ENCODE measurements at places on chromosomes 2 and 18.

DNA sequence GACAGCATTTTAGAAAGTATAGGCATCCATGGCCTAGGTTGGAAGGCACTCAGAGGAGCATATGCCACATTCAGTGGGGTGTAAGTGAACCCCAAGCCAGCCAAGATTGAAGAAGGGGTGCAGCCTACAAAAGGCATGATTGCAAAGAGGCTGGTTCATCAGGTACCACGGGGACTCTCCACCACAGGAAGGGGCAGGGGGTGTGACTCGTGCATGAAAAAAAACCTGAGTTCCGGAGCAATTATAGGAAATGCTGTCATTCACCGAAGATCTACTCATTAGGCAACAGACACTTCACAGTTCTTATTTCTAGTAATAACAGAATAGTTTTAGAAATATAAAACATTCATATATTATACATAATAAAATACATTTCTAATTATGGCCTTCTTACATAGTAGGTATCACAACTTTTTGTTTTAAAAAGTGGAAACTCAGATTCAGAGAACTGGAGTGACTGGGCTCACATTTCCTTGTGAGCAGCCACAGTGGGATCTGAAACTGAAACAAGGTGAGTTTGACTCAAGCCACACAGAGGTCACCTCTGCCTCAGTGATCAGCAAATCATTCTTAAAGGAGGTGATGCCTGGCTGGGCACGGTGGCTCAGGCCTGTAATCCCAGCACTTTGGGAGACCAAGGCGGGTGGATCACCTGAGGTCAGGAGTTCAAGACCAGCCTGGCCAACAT lies 188.4 kb upstream of the GYPC start:
- no peak for DNase-seq

DNA sequence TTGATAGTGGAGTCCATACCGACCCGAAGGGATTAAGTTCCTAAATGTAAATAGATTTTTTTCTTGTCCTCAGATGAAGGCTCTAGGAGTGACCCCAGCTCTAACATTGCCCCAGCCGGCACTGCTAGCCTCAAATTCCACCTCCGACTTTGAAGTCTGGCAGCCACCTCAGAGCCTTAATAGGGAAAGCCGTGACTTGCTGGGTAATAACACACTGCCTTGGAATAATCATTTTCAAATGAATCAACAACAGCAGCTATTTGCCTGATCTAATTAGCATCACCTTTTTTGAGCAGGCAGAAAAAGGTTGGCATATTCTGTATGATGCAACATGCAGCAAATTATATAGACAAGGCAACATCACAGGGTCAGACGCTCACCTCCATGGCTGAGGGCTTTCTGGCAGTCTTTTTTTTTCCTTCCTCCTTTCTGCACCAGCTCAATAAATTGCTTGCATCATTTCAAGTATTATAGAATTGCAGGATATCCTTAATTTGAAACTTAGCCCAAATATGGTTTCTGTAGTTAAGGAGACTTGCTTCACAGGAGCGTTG lies 276.5 kb upstream of the ATP5MC3 start:
- DNase-seq: no peak

GRCh38 chr2:171512683-171513195 lies 9.5 kb upstream of the CYBRD1 start:
- DNase-seq: no peak

GRCh38 chr2:239832490-239833268 lies 192.5 kb downstream of the NDUFA10 start:
- peak; percentile 64 for DNase-seq

DNA sequence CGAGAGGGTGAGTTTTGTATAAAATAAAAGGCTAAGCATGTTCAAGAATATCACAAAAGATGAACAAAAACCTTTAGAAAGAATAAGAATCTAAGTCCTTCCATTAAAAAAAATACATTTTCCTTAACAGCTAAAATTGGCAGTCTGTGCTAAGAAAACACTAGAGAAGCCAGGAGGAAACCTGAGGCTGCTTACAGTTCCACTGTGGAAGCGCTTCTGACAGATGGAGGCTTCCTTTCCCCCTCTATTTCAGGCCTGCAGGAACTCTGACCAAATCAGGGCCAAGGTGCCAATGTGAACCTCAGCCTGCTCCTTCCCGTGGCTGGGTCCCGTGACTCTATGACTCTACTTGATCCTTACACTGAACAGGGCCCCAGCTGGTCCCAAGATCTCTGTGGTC lies 108.1 kb upstream of the ARHGAP28 start:
- DNase-seq: no peak

- no peak for DNase-seq
Measured at GRCh38 chr2:104818264-104818663, 35.7 kb upstream of the POU3F3 start.

- DNase-seq: no peak
Measured at GRCh38 chr18:56748698-56749268, 97.6 kb downstream of the WDR7 start.

- no peak for DNase-seq
Measured at GRCh38 chr18:50099725-50100407, 95.1 kb downstream of the MYO5B start.

DNA sequence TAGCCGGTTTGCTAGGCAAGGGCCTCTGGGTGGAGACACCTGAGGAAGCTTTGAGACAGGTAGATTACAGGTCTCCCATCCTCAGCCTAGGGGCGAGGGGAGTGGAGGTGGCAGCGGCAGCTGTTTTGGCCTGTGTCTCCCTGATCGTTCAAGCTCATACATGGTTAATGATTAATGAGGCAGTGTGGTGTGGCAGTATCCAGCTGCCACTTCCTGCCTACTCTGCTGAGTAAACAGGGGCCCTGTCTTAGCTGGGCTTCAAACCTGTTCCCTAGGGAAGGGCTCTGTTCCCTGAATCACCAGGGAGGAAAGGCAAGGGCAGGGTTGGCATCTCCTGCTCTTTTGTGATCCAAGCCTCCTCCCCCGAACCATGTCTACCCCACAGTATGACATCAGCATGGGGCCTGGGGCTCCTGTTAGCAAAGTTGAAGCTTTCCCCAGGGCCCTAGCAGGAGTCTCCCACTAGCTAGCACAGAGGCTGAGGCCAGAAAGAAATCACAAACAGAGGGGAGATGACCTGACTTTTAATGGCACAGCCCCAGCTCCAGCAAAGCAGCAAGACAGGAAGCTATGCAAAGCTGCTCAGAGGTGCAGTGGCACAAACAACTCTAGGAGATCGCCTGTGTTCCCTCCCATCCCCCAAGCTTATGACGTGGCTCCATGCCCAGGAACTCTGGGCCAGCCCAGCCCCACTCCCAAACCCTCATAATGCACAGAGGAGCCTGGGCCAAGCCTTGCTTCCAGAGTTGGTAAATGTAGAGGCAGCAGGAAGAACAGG lies 3.7 kb upstream of the TUBA4B start:
- DNase-seq: no peak

- no peak for DNase-seq
Measured at GRCh38 chr18:46237891-46238290, 133.7 kb downstream of the HAUS1 start.

DNA sequence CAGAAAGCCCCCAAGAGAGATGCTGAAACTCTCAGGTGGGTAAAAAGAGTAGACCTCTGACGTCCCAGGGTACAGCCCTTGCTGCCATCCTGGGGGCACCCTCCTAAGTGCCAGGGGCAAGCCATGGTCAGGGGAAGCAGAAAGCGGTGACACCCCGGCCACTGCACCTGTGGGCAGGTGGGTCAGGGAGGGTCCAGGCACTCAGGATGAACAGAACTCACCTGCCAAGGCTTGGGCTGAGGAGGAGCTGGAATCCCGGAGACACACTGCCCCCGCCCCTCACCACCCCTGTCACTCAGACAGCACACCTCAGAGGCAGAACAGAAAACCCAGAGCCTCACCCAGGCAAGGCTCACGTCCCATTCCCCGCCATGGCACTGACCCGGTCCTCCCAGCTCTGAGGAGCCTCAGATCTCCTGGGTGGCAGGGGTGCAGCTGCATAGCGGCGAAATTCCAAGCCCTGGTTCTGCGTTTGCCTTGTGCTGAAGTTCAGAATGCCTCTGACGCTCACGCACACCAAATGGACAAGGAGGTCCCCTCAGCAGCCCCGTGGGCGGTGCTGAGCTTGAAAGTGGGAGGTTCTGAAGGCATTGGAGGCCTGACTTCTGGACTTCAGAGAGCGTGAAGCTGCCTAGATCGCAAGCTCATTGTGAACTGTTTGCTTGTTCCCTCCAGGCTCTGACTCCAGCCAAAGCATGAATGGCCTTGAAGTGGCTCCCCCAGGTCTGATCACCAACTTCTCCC lies 4.3 kb downstream of the GPR17 start:
- no peak for DNase-seq

GRCh38 chr18:1751249-1751648 lies 820.1 kb downstream of the METTL4 start:
- no peak for DNase-seq

GRCh38 chr18:33630476-33630875 lies 52.5 kb downstream of the ASXL3 start:
- DNase-seq: no peak

DNA sequence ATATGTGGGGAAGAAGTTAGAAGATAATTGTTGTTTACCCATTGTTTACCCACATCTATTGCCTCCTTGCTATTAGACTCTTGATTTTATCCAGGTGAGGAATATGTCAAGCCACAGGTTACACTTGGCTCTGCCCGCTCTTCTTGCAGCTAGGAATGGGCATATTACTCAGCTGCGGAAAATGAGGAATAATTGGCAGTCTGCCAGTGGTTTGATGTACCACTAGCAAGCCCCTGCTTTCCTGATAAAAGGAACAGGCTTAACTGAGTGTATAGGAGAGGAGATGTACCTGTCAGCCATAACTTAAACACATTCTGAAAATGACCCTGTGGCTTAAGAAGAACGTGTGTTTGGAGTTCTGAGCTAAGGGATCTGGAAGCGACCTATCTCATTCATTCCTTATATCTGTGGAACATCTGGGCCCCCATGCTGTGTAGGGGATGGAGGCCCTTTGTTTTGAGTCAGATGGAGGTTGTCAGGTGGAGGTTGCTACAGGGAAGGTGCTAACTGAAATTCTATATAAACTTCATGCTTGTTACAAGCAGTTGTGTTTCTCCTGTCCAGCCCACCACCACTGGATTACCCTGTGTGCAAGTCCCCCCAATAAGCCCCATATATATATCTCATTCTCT lies 4.6 kb upstream of the FMNL2 start:
- no peak for DNase-seq

- DNase-seq: no peak
Measured at GRCh38 chr2:66322506-66323260, 112.2 kb upstream of the MEIS1 start.

- no peak for DNase-seq
Measured at GRCh38 chr2:236608188-236608525, 38.5 kb downstream of the ACKR3 start.

- DNase-seq: no peak
Measured at GRCh38 chr2:138671566-138671965, 108.6 kb downstream of the NXPH2 start.

GRCh38 chr2:101710471-101711318 lies 13.2 kb downstream of the MAP4K4 start:
- DNase-seq: no peak

DNA sequence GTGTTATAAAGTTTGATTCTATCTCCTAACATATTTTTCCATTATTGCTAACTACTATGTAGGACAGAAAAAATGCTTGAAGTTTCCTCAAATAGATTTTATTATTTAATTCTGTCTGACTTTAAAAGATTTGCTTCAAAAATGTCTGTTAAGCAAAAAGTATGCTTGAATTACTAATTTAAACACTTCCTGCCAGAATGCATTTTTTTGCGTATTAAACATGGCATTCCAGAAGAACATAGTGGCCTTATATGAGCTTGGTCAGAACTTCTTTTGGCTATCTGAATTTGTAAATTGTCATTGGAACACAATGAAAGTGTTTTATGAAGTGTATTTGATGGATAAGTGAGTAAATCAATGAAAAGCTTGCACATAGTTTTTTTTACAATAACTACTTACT lies 37.8 kb downstream of the MBD5 start:
- DNase-seq: no peak

DNA sequence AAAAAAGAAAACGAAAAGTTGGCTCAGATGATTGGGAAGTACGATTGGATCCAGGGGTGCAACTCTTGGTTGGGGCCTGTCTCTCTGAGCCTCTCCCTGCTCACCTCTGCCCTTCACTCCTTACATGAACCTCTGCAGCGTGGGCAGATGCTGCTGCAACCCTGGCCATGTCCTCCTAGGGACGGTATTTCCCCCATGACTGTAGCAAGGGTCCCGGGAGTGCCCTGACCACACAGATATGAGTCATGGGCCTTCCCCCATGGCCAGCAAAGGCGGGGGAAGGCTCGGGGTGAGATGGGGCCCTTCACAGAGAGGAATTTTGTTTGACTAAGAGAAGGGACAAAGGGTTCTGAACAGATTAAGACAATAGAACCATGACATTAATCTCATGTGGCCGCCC lies 129.0 kb downstream of the NCK2 start:
- no peak for DNase-seq

- DNase-seq: no peak
Measured at GRCh38 chr2:155481141-155481540, 782.6 kb downstream of the KCNJ3 start.

- no peak for DNase-seq
Measured at GRCh38 chr18:13218368-13218991, at the start of gene LDLRAD4. TSS of gene LDLRAD4 (plus strand) at chr18:13218760.

DNA sequence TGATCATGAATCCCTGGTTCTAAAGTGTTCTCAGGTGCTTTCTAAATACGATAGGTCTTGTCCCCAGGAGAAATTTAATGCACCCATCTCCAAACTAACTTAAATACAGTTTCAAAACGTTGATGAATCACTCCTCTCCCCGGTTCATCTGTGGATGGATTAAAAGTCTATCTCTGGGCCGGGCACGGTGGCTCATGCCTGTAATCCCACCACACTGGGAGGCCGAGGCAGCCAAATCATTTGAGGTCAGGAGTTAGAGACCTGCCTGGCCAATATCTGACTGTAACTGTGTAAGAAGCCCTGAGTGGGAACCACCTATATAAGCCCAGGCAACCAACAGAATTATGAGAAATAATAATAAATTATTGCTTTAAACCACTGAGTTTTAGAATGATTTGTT lies 78.7 kb downstream of the LONRF2 start:
- no peak for DNase-seq

DNA sequence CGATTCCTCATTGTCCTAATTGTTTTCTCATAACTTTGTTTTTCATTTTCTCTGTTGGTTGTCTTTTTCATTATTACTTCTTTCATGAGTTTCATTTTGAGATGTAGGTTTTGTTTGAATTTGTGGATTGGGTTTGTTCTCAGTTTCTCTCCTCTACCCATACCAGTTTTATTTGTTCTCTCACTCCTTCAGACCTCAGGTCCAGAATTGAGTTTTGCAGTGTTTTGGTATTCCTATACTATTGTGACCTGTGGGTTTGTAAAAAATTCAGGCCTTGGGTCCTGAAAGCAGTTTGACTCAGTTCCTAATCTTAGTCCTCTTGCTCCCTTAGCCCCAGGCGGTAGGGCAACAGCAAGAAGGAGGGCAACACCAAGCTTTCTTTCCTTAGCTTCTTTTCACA lies 28.3 kb upstream of the UBE2E3 start:
- no peak for DNase-seq

DNA sequence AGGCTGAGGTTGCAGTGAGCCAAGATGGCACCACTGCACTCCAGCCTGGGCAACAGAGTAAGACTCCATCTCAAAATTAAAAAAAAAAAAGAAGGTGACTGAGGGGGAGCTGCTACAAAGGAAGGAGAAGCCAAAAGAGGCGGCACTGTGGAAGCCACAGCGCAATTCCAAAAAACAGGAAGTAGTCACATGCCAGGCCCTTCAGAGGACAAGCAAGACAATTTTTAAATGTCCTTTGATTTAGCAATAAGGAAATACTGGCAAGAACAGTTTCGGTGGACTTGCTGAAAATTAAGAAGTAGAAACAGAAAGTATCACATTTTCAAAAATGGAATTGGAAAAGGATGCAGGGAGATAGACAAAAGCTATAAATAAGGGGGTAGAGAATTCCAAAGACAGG lies 122.8 kb downstream of the OSBPL1A start:
- DNase-seq: no peak

All from vagina (tissue), 2 donors.